ENCODE measurements at places on chromosomes 5 and 9.
A peak's percentile ranks its signal among the peaks of the same experiment; 100 is the strongest.

- DNase-seq, result no peak
Measured at GRCh38 chr5:154771383-154771901, 16.3 kb downstream of the LARP1 start.

DNA sequence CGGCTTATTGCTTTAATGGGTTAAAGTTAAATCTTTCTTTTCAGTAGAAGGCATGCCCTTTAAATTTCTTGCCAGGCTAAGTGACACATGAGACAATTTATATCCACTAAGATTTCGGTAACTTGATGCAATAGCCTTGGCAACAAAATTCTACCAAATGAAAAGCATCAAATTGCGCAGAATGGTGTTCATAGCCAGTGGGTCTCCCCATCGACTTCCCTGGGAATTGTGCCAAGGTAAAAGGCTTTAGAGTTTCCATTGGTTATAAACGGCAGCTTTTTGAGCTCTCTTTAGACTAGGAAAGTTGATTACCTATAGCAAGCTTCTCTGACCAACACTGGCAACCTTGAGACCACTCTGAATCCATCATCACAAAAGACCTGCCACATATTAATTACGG lies 358.4 kb downstream of the ARRDC3 start:
- no peak for DNase-seq

GRCh38 chr5:59712836-59713497 lies 180.6 kb downstream of the PDE4D start:
- peak; percentile 8 for DNase-seq

GRCh38 chr5:11289208-11289607 lies 528.2 kb upstream of the DAP start:
- no peak for DNase-seq
